ENCODE measurements at places on chromosomes 6 and 20.
A peak's percentile ranks its signal among the peaks of the same experiment; 100 is the strongest.

DNA sequence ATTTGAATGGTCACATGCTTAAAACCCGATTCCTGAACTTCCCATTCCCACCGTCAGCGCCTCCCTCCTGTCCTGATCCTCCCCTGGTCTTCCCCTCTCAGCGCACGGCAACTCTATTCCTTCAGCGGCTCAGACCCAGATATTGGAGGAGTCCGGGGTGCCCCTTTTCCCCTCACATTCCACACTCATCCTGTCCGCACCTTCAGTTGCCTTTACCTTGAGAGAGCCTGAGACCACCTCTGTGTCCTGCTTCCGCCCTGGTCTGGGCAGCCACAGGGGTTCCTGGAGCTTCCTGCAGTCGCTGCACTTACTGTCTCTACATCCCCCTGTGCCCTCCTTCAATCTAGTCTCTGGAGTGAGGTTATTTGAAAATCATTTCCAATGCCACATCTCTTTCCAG is 193.4 kb downstream of the BCAS1 start:
- no peak for DNase-seq

DNA sequence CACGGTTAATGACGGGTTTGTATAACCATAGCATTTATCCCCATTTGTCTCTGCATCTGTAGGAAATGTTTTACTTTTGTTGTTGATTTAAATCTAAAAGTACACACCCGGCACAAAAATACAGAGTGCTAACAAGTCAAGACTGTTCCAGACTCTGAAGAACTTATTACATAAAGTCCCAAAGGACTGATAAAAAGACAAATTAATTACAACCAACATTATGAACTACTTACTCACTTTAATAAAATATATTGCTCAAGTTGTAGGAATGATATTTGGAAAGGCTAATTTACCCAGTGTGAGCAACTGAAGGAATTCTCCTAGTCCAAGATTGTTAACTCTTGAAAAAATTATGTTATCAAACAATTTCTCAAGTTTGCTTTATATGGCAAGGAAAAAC is 115.6 kb downstream of the KIF13A start:
- no peak for DNase-seq

DNA sequence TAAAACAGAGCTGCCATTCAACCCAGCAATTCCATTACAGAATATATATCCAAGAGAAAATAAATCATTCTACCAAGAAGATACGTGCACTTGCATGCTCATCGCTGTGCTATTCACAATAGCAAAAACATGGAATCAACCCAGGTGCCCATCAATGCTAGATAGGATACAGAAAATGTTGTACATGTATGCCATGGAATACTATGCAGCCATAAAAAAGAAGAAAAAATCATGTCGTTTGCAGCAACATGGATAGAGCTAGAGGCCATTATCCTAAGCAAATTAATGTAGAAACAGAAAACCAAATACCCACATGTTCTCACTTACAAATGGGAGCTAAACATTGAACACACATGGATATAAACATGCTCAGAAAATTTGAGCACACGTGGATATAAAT is 633.1 kb upstream of the CITED2 start:
- no peak for DNase-seq

- peak; percentile 43 for DNase-seq
Measured at GRCh38 chr6:167826230-167826895, 348 bp upstream of the AFDN start.

DNA sequence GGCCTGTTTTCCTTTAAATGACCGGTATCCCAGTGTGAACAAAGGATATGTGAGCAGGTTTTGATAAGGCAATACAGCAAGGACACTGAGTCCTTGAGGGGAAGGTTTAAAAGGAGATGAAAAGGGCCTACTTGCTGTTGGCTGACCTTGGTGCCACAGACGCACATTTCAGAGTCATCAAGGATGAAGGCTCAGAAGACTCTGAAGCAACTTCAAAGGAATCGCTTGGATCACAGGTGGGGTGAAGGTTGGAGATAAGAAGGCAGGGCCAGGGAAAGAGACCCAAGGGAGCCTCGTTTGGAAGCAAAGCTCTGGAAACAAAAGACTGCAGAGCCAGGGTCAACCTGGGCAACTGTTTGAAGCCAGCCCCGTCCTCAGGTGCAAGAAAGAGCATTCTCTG is 30.1 kb upstream of the PNPLA1 start:
- no peak for DNase-seq

GRCh38 chr6:147648916-147649315 is 140.4 kb downstream of the SAMD5 start:
- no peak for DNase-seq

DNA sequence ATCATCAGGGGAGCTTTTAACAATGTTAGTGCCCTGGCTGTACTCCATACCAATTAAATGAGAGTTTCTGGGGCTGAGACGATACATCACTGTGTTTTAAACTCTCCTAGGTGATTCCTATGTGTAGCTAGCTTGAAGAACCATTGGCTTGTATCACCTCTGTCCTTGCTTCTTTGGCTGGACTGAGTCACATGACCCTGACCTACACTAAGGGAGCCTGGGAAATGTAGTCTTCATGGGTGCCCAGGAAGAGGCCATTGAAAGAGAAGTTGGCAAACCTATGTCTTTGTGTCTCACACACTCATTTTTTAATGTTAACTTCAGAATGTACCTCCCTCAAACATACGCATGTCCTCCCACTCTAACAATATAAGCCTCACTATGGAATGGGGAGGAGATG is 506.6 kb downstream of the DHX35 start:
- DNase-seq = no peak

GRCh38 chr20:45842169-45842812 is 8.7 kb downstream of the SNX21 start:
- DNase-seq = no peak
